ENCODE measurements at places on chromosomes 1 and 21.

GRCh38 chr1:25037174-25038074 lies 107.3 kb upstream of the RUNX3 start:
- DNase-seq: no peak

- DNase-seq: no peak
Observed at GRCh38 chr21:45592208-45592619, 50.0 kb upstream of the SLC19A1 start.

DNA sequence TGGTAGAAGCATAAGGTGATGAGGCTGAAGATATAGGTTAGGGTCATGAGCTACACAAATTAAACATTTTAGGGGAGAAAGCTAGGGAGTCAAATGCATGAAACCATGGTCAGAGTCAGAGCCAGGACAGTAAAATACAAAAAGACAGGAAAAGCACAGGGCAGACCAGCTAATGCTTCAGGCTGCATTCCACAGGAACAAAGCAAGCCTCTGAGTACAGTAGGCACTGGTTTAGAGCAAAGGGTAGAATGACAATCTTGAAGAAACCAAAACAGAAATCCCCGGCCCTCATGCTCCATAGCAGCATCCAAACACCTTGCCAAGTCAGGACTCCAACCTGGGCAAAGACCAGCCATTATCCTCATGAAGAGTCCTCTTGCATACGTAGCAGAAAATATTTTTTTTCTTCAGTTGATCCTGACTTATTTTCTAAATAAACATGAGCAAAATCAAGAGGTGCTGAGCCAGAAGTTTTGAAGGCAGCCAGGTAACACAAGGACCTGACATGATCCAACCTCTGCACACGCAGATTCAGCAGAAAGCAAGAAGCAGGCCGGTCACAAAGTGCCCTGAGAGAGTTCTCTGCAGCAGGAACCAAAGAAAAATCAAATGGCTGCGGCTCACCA lies 273.1 kb downstream of the TTLL7 start:
- DNase-seq: no peak

DNA sequence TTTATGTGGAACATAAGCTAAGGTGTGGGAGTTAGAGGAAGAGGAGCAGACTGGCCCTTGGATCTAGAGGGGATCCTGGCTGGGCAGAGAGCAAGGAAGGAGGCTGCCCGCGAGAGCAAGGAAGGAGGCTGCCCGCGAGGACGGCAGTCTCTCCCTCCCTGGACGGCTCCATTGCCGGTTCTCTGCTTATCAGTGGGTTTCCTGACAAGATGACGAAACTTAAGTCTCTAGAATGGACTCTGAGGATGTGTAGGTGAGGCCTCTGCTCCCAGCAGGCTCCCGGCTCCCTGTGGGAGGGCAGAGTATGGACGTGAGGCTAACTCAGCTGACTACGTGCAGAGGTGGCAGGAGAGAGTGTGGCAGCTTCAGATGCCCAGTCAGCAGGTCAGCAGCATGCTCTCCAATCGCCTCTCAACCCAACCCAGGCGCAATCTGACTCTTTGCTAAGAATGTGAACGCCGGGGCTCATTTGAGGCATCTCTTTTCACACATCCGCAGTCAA lies 6.1 kb downstream of the MYBPHL start:
- DNase-seq: no peak

- DNase-seq: no peak
Observed at GRCh38 chr1:2228157-2228594, at the start of gene SKI. Gene SKI (plus strand): TSS chr1:2228319. CDS start chr1:2228767, 448 bp downstream.

- DNase-seq: no peak
Observed at GRCh38 chr1:69492286-69492685, 75.4 kb upstream of the LRRC7 start.

- no peak for DNase-seq
Observed at GRCh38 chr1:12601700-12602658, 16.0 kb downstream of the DHRS3 start.

- no peak for DNase-seq
Observed at GRCh38 chr1:231203259-231204057, 37.6 kb upstream of the GNPAT start.

GRCh38 chr1:1373051-1373814 lies 1.8 kb downstream of the AURKAIP1 start:
- no peak for DNase-seq

DNA sequence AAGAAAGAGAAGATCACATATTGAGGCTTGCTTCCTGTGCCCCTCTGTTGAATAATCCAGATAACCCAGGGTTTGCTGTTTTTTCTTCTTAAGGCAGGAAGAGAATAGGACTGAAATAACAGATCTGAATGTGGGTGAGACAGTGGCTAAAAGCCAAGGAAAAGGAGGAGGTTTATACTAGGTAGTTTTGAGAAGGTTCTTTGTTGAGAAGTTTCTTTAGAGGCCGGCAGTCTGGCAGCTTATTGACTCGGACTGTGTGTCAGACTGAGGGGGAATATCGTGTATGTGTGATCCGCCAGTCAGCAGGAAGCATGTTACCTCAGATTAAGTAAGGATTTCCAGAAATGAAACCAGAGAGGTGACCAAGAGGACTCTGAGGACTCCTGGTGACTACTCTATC lies 119.8 kb downstream of the PLA2G4A start:
- DNase-seq: no peak

GRCh38 chr1:236417336-236417735 lies 23.2 kb downstream of the EDARADD start:
- DNase-seq: no peak

DNA sequence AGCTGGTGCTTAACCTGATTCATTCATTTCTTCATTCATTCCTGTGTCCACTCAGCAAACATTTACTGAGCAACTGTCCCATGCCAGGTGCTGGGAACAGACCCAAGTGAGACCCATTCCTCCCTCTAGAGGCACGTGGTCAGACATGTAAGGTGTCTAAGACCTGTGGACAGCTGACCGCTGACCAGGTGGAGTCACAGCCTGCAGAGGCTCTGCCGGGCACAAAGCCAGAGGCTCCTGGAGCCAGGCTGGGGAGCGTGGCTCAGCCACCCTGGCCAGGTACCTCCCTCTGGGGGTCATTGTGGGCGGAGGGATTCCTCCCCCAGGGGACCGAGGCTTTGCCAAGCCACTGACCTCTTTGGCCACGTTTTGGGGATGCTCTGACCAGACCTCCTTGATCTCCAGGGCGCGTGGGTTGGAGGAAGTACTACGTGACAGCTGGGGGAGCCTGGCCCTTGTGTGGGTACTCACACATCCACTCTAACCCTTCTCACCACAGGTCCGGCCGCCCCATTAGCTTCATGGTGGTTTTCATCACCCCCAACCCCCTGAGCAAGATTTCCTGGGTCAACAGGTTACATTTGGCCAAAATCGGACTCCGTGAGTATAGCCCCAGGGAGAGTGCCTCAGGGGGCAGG lies 100.3 kb downstream of the ARHGEF10L start:
- no peak for DNase-seq

DNA sequence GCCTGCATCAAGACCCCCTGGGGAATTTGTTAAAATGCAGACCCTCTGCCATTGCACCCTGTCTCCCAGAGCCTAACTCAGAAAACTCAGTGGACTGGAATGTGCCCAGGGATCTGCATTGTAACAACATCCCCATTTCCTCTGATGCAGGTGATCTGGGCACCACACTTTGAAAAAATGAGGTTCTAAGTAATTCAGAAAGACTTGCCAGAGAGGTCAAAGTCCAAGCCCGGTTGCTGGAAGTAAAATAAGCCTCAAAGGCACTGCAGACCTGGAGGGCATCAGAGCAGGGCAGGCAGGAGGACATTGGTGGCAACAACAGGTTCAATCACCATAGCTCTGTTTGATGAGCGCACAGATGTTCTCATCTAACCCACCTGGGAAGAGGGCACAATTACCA lies 90.7 kb downstream of the SYT2 start:
- no peak for DNase-seq

- no peak for DNase-seq
Observed at GRCh38 chr1:37862330-37862729, 2.9 kb upstream of the MTF1 start.

GRCh38 chr1:230922620-230923019 lies 54.3 kb upstream of the C1orf198 start:
- DNase-seq: no peak

GRCh38 chr1:79312438-79312837 lies 305.9 kb upstream of the ADGRL4 start:
- DNase-seq: no peak

GRCh38 chr1:8169364-8170058 lies 143.4 kb upstream of the ERRFI1 start:
- DNase-seq: peak; percentile 68

DNA sequence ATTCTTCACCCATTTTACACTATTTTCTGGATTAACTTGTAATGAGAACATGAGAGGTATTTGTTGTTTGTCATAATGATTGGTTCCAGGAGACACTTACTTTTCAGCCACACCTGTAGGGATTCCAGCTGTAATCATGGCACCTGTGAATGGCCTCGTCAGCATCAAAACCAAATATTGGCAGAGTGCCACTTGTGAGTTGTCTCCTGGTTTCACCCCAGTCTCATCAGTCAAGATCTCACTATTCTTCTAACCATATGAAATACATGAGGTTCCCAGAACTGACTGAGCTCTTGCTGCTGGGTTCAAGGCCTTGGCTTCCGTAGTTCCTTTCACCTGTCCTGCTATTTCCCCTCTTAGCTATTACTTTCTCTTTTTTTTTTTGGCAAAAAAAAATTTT lies 246.6 kb upstream of the ADGRL2 start:
- DNase-seq: peak; percentile 12

All from NCI-H1436 (cell line).